ENCODE measurements at places on chromosomes 3 and 15.

DNA sequence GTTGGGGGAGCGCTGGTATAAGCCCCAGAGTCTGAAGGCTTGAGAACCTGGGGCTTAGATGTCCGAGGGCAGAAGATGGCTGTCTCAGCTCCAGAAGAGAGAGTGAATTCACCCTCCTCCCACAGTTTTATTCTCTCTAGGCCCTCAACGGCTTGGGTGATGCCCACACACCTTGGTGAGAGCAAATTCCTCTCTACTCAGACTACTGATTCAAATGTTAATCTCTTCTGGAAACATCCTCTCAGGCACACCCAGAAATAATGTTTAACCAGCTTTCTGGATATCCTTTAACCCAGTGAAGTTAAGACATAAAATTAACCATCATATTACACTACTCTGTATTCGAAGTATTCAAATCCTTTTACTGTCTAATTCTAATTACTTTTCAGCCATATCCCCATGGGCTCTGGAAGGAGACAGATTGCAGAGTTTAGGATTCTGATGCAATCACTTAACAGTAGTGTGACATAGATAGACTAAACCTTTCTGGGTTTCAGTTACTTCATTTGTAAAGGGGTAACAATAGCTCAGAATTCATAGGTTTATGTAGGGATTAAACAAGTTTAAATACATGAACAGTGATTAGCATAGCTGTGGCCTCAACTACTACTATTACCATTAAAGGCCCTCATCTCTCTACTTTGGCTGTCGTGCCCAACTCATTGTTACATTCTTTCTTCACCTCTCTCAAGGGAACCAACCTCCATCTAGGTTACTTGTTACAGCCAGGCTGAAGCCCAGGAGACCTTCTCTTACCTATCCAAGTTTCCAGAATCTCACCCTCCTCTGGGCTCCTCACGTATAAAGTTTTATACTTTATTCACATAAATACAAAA, 25.7 kb upstream of the ANO10 start:
- DNase-seq, result no peak

- peak; percentile 11 for DNase-seq
Measured at GRCh38 chr3:59764171-59764570, 714.3 kb upstream of the CFAP20DC start.

DNA sequence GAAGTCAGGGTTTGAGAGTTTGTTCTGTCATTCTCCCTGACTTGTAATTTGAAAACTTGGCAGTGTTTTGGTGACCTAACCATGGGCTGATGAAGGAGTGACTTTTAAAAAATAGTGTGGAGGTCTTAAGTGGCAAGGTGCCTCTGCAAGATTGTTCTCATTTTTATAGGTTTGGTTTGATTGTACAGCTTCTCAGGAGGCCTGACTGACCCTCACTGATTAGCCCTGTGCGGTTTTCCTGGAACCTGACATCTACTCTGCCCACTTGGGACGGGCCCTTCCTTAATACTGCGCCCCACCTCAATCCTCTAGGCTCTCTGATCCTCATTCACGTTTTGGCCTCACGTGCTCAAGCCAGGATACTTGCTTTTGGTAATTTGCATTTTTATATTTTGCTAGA, 2.8 kb downstream of the UBE2E1 start:
- no peak for DNase-seq

- no peak for DNase-seq
Measured at GRCh38 chr3:47365213-47366153, 15.3 kb upstream of the PTPN23 start.

GRCh38 chr15:37125143-37125542, 24.8 kb upstream of the MEIS2 start:
- no peak for DNase-seq

GRCh38 chr15:33639978-33640377, 328.3 kb upstream of the CHRM5 start:
- no peak for DNase-seq

GRCh38 chr3:141421639-141422319, 53.5 kb downstream of the ZBTB38 start:
- DNase-seq, result no peak

DNA sequence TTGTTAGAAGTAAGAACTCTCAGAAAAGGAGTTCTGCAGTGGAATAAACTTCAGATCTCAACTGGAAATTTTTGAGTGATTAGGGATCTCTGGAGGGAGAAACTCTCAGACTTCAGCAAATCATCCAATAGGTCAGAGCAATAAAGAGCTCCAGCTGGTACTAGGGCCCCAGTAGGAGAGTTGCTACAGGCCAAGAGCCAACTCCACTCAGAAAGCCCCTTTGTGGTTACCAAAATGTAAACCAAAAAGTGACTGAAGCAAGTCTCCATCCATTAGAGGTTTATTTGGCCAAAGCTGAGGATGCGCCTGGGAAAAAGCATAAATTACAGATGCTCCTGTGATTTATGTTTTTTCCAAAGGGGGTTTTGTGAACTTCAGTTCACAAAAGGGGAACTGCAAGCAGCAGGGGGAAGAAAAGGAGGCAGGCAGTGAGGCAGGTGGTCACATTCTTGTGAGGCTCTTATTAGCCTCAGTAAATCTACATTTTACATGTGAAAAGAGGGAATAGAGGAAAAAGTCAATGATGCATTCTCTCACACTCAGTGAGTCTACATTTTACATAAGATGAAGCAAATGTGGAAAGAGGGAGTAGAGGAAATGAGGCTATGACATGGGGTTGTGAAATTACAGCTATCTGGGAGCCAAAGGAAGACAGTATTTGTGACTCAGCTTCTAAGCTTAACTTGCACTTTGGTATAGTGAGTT, 92.4 kb upstream of the DAZL start:
- no peak for DNase-seq

DNA sequence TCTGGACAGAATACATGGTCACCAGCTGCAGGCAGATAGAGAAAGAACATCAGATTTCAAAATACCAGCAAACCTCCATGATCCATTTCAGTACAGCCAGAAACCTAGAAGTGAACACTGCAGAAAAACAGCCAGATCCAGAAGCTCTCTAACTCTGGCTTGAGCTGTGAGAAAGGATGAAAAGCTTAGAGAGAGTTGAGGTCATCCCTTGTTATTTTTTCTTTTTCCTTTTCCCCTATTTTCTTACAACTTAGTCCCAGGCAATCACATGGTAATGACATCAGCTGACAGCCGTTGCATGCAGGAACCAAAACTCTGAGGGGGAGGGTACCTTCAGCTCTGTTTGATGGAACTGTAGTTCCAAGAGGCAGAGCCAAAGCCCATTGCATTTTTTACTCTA, 113.2 kb downstream of the TCF12 start:
- no peak for DNase-seq

- no peak for DNase-seq
Measured at GRCh38 chr3:48431224-48432029, 1.5 kb upstream of the PLXNB1 start.

- no peak for DNase-seq
Measured at GRCh38 chr15:50880651-50881114, 27.8 kb upstream of the AP4E1 start.

DNA sequence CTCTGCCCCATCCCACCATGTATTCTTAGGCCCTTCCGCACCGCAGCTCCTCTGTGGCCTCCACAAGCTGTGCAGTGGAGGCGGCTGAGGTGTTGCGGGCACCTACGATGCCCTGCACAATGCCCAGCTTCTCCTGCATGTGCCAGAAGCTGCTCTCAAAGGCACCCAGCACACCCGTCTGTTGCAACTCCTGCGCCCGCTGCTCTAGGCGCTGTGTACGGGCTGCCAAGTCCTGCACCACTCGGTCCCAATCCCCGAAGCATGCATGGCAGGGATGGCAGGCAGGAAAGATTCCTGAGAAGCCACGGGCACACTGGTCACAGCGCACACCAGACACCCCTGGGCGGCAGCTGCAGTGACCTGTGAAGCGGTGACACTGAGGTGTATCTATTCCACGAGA, 3.1 kb upstream of the USP19 start:
- DNase-seq, result no peak

DNA sequence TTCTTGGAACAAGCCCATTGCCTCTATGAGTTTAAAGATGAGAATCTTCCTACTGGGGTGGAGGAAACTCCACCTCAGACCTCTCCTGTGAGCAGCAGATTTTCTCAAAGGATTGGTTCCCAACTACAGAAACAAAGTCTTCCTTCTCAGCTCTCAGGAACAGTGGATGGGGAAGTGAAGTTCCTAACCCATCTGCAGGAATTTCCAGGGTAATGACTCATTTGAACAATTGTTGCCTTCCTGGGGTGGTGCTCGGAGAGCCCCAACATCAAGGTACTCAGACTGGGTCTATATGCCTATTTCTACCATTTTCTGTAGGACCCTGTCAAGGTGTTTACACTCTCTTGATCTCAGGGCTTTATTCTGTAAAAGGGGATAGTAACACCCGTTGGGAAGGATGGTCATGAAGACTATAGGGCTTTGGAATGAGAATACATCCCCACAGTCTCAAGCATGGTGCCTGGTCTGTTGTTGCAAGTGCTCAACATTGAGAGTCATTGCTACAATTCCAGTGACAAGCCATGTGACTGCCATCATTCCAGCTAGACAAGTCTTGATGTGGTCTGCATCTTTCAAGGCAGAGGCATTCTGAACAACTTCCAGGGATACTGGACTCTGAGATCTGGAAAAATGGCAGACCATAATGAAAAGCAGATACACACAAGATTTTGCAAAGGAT, 33.0 kb downstream of the TRIM42 start:
- DNase-seq, result no peak

Data from NCI-H1694 treated with DMSO at 0.1 percent for 48 hours (cell line).